ENCODE measurements at places on chromosomes 2 and 18. TPM values are rescaled to one million over a fixed set of nuclear protein-coding genes. Genes with fewer than 3 reads are reported as not detected.

DNA sequence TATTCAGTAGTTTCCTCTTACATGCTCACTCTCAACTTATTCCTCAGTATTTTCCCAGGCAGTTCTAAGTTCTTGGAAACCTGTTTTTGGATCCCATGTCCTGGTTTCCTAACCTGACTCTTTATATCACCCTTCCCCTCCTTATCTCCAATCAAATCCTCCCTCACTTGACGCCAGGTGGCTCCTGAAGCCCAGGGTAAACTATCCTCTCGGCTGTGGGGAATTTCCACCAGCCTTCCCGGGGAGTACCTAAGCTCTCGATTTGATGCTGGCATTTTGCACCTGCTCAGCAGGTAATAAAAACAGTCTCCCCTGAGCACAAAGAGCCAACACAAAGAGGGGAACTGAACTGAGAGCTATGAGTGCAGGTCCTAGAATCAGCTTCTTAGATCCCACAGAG lies 538.0 kb downstream of the SLC4A3 start:
- H3K4me3 ChIP-seq: no peak overlapping the region
- peaks cover 10% of the 10 kb centered on the region for H3K4me1 ChIP-seq

DNA sequence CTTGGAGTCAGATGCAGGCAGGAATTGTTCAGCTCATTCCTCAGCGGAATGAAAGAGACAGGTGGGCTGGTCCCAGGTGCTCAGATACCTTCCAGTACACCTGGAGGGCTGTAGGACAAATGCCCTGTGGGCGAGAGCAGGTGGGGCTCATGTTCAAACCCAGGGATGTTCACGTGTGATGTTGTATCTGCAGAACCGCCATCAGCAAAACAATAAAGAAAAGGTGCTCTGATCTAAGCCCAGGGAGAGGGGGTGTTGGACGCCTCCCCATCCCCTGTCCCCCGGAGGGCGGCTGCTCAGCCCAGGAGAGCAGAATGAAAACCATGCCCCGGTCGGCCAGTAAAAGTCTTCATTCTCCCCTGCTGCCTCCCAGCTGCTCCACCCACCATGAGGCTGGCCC lies 197.4 kb downstream of the HAUS1 start:
- DNase-seq: no peak
- H3K36me3 ChIP-seq: no peaks in the 10 kb centered on the region
- H3K4me1 ChIP-seq: peaks cover 6% of the 10 kb centered on the region
- peaks cover 5% of the 10 kb centered on the region for H3K27me3 ChIP-seq

GRCh38 chr2:38160516-38160915 lies 84.6 kb upstream of the CYP1B1 start:
- DNase-seq: no peak
- peaks cover 18% of the 10 kb centered on the region for H3K27me3 ChIP-seq
- H3K4me3 ChIP-seq: no peak overlapping the region
- no peaks in the 10 kb centered on the region for H3K36me3 ChIP-seq

DNA sequence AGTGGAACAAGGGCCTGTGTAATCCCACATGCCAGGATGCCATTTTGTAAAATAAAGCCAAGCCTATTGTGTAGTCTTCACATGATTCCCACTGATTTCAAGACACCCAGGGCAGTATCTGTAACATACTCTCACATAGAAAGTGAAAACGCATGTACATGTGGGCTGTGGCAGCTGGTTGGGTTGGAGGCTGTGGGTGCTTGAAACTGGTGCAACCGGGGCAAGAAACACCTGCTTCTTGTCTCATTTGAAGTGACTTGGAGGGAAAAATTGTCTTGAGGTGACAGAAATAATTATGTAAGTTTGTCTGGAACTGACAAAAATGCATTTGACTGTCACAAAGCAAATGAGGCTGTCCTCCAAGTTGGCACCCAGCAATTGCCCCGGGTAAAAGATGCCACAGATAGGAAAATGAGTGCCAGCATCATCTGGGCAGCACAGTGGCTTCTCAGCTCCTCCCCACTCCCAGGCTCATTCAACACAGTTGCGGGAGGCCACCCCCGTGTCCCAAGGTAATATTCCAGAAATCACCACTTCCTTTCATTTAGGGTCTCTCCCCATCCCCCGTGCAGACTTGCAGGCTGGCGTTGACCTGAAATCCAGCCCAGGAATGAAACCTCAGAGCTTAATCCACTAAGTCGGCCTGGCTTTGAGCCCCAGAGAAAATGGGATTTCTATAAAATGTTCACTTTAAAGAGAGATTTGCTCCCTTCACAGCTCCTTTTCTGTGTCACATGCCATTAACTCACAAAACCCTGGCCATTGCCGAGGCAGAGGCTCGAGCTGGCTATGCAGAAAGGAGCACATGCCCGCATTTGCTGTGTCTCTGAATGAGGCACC lies 293.9 kb upstream of the PARD3B start:
- peaks cover 3% of the 10 kb centered on the region for H3K27me3 ChIP-seq
- no peak for DNase-seq
- H3K4me1 ChIP-seq: no peaks in the 10 kb centered on the region
- H3K4me3 ChIP-seq: no peak overlapping the region
- no peak overlapping the region for H3K27ac ChIP-seq

GRCh38 chr2:10331702-10332401 lies 29.1 kb downstream of the HPCAL1 start:
- DNase-seq: no peak
- no peaks in the 10 kb centered on the region for H3K27me3 ChIP-seq
- H3K4me3 ChIP-seq: no peak overlapping the region

DNA sequence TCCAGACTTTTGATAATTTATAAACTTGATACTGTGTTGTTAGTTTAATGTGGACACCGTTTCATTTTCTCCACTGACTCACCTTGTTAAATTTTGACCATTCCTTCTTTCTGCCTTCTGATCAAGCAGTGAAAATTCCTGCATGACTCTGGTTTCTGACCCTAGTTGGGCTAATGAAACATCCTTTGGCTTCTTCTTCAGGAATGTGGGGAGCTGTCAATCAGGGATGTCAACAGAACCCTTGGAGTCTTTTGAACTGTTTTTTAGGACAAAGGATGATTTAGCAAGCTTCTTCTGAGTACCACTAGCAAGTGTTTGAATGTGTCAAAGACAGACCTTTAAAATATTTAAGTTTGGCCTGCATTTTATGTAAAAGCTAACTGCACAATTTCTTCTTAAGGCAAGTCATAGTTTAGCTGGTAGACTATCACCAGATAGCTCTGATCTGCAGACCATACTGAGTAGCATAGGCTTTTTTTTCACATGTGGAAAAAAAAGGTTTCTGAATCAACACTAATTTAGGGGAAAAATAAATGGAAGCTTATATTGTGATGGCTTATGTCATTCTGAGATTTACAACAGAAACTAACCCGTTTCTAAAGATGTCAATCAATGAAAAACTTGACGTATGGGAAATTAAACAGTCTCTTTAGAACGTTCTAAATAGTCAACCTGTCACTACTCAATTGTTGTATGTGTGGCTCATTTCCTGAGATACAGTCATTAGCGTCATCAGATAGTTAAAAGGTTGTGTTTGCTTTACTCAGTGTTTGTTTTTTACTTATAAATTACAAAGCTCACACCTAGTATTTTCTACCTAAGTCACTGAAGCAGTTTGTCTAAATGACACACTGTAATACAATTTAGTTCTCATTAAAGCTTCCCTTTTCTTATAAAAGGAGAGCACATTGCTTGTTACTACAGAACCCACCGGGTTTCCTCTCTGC lies 311.4 kb downstream of the PTPRM start:
- no peak overlapping the region for H3K4me3 ChIP-seq
- H3K36me3 ChIP-seq: no peaks in the 10 kb centered on the region
- DNase-seq: no peak
- H3K27ac ChIP-seq: no peak overlapping the region

- H3K4me3 ChIP-seq: no peak overlapping the region
- no peak overlapping the region for H3K27ac ChIP-seq
- H3K36me3 ChIP-seq: peaks cover 3% of the 10 kb centered on the region
- H3K27me3 ChIP-seq: no peaks in the 10 kb centered on the region
- DNase-seq: no peak
Measured at GRCh38 chr18:79518028-79518682, 122.4 kb downstream of the NFATC1 start.

DNA sequence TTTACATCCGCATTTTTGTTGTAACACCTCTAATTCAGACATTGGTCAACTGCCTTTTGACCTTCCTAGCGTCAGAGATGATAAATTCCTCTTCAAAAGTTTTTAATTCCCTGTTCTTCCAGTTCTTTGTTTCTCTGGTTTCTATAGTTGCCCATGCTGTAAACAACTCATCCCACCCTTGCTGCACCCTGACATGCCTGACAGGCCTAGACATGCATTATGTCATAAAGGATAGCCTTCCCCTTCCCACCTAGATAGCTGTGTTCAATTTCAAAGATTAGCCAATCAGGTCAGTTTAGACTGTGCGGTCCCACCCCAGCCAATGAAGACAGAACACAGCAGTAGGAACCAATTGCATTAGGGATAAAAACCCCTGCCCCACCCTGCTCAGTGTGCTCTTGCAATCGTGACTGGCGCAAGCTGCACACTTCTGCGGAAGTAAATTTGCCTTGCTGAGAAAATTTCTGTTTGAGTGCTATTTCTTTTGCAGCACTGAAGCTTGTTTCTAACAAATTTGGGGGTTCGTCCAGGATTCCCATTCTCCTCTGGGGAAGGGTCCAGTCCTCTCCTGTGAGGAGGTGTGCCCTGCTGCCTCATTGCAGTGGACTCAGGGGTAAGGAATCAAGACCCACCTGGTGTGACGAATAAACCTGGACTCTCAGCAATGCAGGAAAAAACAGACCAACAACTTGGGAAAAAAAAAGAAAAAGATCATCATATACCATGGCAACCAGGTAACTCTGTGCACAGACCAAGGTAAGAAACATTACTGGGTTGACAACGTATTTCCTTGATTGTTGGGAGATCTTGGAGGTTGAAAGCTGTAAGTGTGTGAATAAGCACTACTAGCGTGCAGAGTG lies 9.1 kb upstream of the SAP130 start:
- H3K27ac ChIP-seq: no peak overlapping the region
- peaks cover 41% of the 10 kb centered on the region for H3K27me3 ChIP-seq
- H3K4me3 ChIP-seq: no peak overlapping the region
- peaks cover 16% of the 10 kb centered on the region for H3K36me3 ChIP-seq
- DNase-seq: no peak
- H3K4me1 ChIP-seq: no peaks in the 10 kb centered on the region

GRCh38 chr2:209208211-209208610 lies 215.6 kb upstream of the MAP2 start:
- H3K27me3 ChIP-seq: no peaks in the 10 kb centered on the region
- no peak overlapping the region for H3K4me3 ChIP-seq
- peak overlapping the region; percentile 89 for H3K27ac ChIP-seq
- peaks cover 12% of the 10 kb centered on the region for H3K36me3 ChIP-seq
- peaks cover 26% of the 10 kb centered on the region for H3K4me1 ChIP-seq

GRCh38 chr2:179266271-179266670 lies 1.6 kb upstream of the SESTD1 start:
- H3K4me3 ChIP-seq: no peak overlapping the region
- no peak overlapping the region for H3K27ac ChIP-seq
- no peak for DNase-seq

GRCh38 chr18:61770279-61770678 lies 122.5 kb downstream of the RNF152 start:
- H3K4me3 ChIP-seq: no peak overlapping the region
- no peaks in the 10 kb centered on the region for H3K27me3 ChIP-seq
- H3K4me1 ChIP-seq: peaks cover 5% of the 10 kb centered on the region
- no peak overlapping the region for H3K27ac ChIP-seq
- no peak for DNase-seq

GRCh38 chr18:26863921-26864497 lies 1.5 kb downstream of the AQP4 start:
- H3K4me1 ChIP-seq: peaks cover 33% of the 10 kb centered on the region
- peaks cover 11% of the 10 kb centered on the region for H3K27me3 ChIP-seq
- no peaks in the 10 kb centered on the region for H3K36me3 ChIP-seq
- DNase-seq: no peak
- peak overlapping the region; percentile 54 for H3K4me3 ChIP-seq

GRCh38 chr2:152432206-152432653 lies 97.3 kb downstream of the FMNL2 start:
- peak overlapping the region; percentile 61 for H3K27ac ChIP-seq
- DNase-seq: no peak
- no peak overlapping the region for H3K4me3 ChIP-seq
- peaks cover 84% of the 10 kb centered on the region for H3K4me1 ChIP-seq
- no peaks in the 10 kb centered on the region for H3K36me3 ChIP-seq

GRCh38 chr18:63302220-63302619 lies 17.3 kb downstream of the BCL2 start:
- peaks cover 26% of the 10 kb centered on the region for H3K4me1 ChIP-seq
- H3K27ac ChIP-seq: no peak overlapping the region

DNA sequence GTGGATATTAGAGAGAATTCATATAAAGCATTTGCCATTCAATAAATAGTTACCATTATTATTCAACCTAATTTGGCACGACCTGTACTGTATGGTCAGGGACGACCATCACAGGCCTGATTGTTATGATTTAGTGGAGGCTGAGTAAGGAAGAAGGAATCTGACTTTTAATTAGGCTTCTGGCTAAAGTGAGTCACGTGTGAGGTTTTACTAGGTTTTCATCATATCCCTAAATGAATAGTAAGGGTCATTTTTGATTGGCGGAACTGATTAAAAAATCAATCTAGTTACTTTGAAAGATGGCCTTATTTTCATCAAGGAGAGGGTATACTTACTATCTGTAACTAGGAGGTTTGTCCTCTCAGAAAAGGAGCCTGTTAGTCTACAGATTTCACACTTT lies 143.4 kb downstream of the ADCYAP1 start:
- DNase-seq: no peak
- H3K27ac ChIP-seq: no peak overlapping the region
- peaks cover 40% of the 10 kb centered on the region for H3K4me1 ChIP-seq
- H3K4me3 ChIP-seq: no peak overlapping the region

- DNase-seq: no peak
- no peak overlapping the region for H3K27ac ChIP-seq
- no peak overlapping the region for H3K4me3 ChIP-seq
Measured at GRCh38 chr2:11771971-11772615, 25.7 kb downstream of the LPIN1 start.

DNA sequence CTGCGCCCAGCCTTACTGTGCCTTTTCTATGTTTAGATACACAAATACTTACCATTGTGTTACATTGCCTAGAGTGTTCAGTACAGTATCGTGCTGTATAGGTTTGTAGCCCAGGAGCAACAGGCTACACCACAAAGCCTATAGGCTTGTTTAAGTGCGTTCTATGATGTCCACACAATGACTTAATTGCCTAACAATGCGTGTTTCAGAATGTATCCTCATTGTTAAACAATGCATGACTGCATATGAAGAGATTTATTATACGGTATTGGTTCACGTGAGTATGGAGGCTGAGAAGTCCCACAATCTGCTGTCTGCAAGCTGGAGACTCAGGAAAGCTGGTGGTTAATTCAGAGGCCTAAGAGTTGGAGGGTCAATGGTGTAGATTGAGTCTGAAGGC lies 46.1 kb upstream of the MGAT4A start:
- H3K27ac ChIP-seq: no peak overlapping the region
- peaks cover 7% of the 10 kb centered on the region for H3K36me3 ChIP-seq
- peaks cover 21% of the 10 kb centered on the region for H3K4me1 ChIP-seq
- peaks cover 4% of the 10 kb centered on the region for H3K27me3 ChIP-seq

DNA sequence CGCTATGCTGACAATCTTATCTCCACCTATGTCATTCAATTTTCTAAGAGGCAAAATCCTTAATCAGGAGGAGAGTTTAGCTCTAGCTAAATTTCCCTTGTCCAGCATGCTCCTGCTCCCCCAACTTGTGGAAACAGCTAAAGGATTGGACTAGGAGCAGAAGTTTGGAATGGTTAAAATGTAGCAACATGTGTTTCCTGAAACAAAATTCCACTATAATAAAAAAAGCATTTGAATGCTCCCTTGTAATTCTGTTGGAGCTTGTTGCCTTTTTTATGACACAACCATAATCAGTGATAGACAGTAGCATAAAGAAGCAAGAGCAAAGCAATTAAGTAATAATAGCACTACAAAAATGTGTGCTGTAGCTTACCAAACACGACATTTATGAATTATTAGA lies 6.9 kb downstream of the ACTR3 start:
- peaks cover 72% of the 10 kb centered on the region for H3K4me1 ChIP-seq
- no peak overlapping the region for H3K4me3 ChIP-seq
- DNase-seq: no peak

The IL1R1 gene
- 0.55 TPM for total RNA-seq

The TM4SF20 gene
- not detected for total RNA-seq

The HOXD3 gene
- total RNA-seq: not detected

The DDX1 gene
- total RNA-seq: 115 TPM
